Keratinocyte (primary cell): ENCODE measurements at places on chromosomes 7 and 10. TPM values are rescaled to one million over a fixed set of nuclear protein-coding genes. Genes with fewer than 3 reads are reported as not detected.
A peak's percentile ranks its signal among the peaks of the same experiment; 100 is the strongest.

The CPA1 gene
- not detected in 3 replicates for polyA plus RNA-seq

The GSDME gene
- 81.7 to 105 TPM (median 95.6 TPM) in 3 replicates for polyA plus RNA-seq

The DYNC1I1 gene
- 0.10 to 0.46 TPM (median 0.43 TPM) in 3 replicates for polyA plus RNA-seq

The GSTO2 gene
- polyA plus RNA-seq, result 42.7 to 56.9 TPM (median 47.1 TPM) in 3 replicates

The ANKRD2 gene
- 0.18 to 0.67 TPM (median 0.38 TPM) in 3 replicates for polyA plus RNA-seq

The PHYHIPL gene
- 0.02 to 0.12 TPM (median 0.09 TPM) in 3 replicates for polyA plus RNA-seq

The EPDR1 gene
- 0.02 to 0.04 TPM in 2 of 3 replicates, not detected in the other for polyA plus RNA-seq

The PPP1R3C gene
- 3.2 to 8.9 TPM (median 7.3 TPM) in 3 replicates for polyA plus RNA-seq

The TAS2R41 gene
- polyA plus RNA-seq, result not detected in 3 replicates

The OPALIN gene
- not detected in 3 replicates for polyA plus RNA-seq

The ATOH7 gene
- polyA plus RNA-seq, result 0.04 to 0.07 TPM in 2 of 3 replicates, not detected in the other

The OR13A1 gene
- 0.03 TPM in 1 of 3 replicates, not detected in the others for polyA plus RNA-seq

The OR2A5 gene
- polyA plus RNA-seq, result not detected in 3 replicates

The NEBL gene
- polyA plus RNA-seq, result 1.7 to 5.8 TPM (median 4.5 TPM) in 3 replicates

GRCh38 chr10:98273057-98273850 is 5.3 kb upstream of the LOXL4 start:
- no peak for DNase-seq

DNA sequence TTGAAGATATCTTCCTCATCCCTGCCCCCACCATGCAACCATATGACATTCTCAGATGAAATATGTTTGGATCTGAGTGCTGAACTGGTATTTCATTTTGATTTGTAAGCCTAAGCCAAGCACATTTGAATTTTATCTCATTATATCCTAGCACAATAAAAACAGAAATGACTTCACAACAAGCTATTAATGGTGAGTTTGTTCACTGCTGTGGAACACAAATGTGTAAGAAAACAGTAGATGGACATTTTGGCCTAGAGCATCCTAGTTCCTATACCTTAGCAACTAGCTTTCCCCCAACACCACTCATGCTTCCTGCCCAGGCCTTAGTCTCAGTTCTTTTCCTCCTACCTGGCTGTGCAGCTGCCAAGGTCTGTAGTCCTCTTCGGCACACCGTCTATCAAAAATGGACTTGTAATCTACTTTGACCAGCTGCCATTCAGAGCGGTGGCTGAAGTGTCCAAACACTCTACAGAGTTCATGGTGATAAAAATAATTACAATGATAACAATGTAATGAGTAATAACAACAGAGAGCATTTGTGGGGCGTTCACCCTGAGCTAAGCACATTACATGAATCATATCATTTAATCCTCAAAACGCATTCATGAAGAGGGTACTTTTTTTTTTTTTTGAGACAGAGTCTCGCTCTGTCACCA is 491.9 kb downstream of the SORCS1 start:
- DNase-seq, result no peak

DNA sequence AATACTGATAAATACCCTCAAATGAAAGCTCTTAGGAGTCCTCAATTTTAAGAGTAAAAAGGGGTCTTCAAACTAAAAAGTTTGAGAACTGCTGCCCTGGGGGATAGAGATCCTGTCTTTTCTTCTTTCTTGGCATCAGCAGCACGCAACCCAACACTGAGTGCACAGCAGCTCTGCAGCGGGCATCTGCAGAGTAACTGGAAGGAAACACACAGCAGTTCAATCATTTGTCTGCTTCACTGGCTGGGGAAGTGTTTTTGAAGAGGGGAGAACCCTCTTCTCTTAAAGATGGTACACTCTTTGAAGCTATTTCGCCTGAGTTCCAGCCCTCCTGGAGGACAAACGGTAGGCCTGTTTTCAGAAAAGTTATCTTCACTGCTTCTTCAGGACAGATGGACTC is 193.6 kb downstream of the FGFR2 start:
- no peak for DNase-seq

- no peak for DNase-seq
Observed at GRCh38 chr7:82247814-82248433, 195.7 kb downstream of the CACNA2D1 start.

DNA sequence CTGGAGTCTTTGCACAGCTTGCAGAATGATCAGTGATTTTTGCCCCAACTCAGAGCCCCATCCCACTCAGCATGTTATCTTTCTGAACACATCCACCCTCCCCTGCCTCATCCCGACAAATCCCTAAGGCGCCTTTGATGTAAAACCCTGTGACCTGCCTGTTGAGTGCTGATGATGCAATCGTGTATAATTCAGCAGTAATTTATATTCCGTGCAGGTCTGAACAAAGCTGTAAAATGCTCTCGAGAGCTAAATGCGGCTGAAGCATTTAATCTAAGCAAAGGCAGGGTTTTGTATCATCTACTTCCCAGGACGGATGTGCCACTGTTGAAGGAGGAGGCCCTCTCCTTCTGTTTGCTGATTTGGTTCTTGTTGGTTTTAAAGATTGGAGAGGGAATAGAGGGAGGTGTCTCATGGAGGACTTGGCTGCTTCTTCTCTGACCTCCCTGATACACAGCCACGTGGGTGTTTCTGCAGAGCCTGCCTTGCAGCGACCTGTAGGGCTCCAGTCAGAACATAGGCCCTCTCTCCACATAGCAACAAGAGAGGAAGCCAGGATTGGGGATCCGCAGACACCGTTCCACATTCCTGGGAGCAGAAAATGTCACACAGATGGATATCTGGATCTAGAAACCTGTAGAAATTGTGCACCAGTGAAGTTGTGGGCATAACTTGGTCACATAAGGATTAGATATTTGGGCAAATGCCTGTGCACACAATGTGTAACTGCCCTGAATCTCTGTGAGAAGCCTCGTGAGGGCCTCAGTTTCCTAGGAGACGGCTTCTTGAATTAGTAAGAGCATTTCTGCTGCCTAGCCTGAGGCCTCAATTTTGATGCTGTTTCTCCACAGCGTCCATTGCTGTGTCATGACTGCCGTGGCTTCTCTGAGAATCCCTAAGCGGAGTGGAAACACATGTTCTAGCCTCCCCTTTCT is 90.2 kb upstream of the AGK start:
- no peak for DNase-seq

DNA sequence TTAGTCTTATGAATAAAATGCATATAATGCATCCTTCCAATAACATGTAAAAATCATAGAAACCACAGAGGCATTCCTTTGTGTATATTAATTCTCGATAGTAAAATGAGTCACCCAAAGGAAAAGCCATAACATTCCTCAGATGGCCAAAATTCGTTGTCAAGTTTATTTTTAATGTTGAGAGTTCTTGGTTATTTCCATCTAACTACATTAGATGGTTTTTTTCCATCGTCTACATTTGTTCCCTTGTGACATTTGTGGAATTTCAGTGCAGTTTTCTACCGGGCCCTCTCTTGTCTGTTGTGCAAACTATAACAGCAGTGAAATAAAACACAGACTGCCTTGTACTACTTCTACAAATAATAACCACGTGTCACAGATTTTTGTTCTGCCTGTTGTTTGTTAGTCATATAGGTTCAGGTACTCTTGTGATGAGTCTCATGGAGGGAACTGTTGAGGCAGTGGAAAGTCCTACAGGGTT is 54.7 kb upstream of the CCAR1 start:
- peak; percentile 42 for DNase-seq

GRCh38 chr10:124639206-124639605 is 105.0 kb downstream of the FAM53B start:
- no peak for DNase-seq

GRCh38 chr10:51075043-51075872 is 971 bp downstream of the PRKG1 start:
- DNase-seq, result no peak

GRCh38 chr7:87712571-87712970 is 84.4 kb downstream of the RUNDC3B start:
- DNase-seq, result no peak

- DNase-seq, result no peak
Observed at GRCh38 chr10:122420624-122421007, 33.8 kb upstream of the ARMS2 start.

DNA sequence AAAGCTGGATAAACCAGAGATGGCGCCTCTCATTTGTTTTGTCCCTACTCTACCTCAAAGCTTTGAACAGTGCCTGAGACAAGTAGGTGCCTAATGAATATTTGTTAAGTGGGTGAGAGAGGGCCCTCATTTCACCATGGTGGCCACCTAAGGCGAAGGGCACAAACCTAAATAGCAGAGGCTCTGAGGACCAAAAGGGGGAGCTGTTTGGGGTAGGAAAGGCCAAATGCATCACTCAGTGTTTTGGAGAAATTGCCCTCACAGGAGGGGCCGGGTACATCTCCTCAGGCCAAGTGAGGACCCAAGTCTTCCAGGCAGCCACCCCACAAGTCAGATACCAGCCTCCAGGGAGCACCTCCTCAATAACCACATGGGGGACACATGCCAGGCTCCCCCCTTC is 14.0 kb downstream of the IMPDH1 start:
- DNase-seq, result no peak

DNA sequence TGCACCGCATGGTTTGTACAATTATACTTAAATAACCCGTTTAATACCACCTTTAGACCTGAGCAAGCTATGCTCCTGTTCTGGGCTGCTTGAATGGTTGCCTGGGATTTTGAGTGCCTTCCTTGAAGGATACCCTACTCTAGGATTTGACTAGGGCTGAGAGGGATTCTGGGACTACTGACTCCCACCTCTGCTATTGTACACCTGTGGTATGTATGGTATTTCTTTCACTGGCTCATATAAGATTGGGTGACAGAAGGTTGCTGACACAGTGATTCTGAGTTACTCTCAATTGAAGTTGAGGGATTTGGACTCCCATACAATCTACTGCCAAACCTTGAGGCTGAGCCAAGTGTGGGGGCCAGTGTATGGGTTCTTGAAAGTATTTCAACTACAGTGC is 494.4 kb upstream of the SEMA3D start:
- no peak for DNase-seq

DNA sequence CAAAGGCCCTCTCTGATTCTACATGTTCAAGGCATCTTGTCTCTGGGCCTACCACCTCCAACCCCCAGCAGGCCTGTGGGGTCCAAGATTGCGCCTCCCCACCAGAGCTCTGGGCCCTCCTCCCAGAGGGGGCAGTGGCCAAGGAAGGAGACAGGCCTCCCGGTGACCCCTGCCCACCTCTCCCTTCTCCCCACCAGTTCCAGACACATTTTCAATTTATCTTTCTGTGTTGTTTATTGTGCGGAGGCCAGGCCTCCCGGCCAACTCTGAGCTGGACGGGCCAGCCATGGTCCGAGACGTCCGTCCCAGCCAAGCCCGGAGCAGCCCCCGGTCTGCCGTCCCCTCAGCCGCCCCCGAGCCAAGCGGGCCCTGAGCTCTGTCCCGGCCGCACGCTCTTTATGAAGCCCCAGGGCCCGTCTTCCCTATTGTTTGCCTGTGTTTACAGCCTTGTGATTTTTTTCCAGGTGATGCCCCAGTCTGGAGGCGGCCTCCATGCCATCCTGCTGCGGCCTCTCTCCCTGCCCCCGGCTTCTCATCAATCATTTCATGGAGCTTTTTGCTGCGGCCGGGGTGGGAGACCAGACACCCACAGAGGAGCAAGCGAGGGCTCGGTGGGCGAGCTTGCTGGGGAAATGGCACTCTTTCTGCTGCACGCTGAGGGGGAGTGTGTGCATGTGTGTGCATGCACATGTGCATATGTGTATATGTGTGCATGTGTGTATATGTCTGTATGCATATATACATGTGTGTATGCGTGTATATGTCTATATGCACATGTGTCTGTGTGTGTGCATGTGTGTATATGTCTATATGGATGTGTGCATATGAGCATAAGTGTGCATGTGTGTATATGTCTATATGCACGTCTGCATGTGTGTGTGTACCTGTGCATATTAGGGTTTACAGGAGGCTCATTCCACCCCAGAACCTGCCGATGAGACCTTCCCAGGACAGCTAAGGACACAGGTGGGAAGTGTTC is 52.7 kb upstream of the ELN start:
- no peak for DNase-seq

- no peak for DNase-seq
Observed at GRCh38 chr10:113447278-113447677, 105.6 kb upstream of the HABP2 start.

DNA sequence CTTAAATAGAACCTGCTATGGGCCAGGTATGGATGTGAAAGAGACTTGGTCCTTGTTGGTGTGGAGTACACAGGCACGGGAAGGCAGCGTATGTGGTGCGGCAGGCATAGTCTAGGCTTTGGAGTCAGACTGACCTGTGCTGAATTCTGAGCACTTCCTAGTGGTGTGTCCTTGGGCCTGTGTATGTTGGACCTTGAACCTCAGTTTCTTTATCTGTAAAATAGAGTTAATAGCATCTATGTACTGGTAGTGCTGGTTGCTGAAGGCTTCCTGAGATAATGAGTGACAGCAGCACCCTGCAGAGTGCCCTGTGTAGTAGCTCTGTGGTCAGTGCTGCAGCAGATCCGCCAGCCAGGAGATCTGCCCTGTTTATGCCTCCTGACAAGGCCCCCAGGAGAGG is 5.3 kb upstream of the SFRP5 start:
- DNase-seq, result no peak

DNA sequence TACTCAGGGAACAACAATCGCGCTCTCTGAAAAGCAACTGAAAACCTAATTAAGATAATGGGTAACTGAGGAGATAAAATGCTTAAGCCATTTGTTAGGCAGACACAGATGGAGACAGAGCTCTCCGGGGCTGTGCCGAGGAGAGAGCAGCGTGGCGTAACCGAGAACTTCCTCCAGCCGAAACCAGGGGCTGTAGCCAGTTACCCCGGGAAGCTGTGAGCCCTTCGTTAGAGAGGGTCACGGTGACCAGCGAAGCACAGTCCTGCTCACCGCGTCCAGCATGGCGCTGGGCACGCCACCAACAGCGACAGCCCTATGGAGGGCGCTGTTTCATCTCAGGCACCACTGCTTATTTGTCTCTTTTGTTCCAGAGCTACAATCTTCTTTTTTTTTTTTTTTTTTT is 16.1 kb downstream of the PAPOLB start:
- no peak for DNase-seq

DNA sequence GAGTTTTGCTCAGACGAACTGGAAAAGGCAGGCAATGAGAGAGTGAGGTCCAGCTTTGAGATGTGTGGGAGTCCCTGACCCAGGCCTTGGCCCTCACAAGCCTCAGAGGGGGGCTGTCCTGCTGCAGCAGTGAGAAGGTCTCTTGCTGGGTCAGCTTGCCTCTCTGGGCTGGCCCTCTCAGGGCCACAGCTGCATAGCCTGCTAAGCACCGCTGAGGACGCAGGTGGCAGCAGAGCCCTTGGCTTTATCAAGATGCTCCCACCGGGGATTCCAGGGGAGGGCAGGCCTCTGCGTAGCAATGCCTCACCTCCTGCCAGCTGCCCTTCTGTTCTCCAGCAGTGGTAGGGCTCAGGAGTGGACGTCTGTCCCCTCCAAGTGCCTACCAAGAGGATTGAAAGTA is 128.7 kb downstream of the COBL start:
- DNase-seq, result no peak

GRCh38 chr7:46847126-46847525 is 734.8 kb downstream of the TNS3 start:
- no peak for DNase-seq
